ENCODE measurements at places on chromosomes 2 and 18.

- no peak for DNase-seq
Measured at GRCh38 chr18:54284981-54285785, 15.9 kb downstream of the POLI start.

DNA sequence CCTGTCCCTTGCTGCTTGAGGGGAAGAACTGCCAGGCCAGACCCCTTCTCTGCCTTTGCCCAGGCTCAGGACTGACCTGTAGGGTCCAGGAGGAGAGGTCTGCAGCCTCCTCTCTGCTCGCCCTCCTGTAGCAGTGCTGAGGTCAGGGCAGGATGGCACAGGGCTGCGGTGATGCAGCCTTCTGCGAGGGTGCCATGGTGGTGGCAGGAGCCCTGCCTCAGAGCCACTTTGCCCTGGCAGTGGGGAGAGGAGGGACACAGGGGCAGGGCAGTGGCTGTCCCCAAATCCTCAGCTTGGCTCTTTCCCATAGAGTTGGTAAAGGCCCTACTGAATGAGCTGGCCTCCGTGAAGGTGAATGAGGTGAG, 884 bp downstream of the PROM2 start:
- no peak for DNase-seq

- no peak for DNase-seq
Measured at GRCh38 chr2:113081488-113082210, 13.9 kb downstream of the IL1F10 start.

DNA sequence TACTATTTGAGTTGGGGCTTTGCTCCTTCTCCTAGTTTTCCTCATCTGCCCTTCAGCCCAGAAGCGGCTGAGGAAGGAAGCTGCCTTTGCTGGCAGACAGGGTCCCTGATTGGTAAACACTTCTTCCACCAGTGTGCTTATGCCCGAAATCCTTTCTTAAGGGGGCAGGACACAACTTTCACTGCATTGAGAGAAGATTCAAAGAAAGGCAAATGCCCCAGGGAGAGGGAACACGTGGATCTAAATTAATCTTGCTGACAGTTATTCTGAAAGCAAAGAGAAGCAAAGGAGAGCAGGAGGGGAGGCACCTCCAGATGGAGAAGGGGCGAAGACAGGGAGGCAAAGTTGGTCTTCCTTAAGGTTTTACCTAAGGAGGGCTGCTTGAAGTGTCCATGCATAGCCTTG, 92.1 kb upstream of the EFEMP1 start:
- no peak for DNase-seq

DNA sequence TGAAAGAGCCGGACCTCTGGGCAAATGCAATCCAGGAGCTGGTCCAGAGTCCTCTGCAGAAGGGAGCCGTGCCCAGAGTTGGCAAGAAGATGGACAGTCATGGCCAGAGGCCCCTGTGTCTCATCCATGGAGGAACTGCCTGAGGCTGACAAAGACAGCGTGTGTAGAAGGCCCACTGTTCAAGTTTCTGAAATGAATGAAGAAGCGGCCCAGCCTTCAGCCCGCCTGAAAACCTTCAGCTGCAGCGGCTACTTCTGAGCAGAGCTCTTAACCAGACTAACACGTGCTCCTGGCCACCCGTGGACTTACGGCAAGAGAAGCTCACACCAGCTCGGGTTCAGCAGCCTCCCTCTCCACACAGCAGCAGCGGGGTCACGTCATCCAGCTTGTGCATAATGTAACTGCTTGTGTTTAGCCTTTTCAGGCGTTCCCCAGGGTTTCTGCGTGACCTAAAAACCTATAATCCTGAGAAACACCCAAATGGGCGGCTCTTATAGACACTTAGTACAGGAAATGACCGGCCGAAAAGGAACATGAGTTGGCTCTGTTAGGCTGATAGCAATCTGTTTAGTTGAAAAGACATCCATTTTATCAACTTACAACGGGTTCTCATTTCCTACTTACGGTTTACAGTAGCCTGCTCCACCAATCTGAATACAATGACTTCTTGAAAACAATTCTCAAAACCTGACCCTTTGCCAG, at the start of gene FAM124B:
TSS of gene FAM124B (minus strand) at position 467 of the 702 bp plus-strand sequence. CDS start at position 128, 339 bp downstream.
- DNase-seq: no peak

DNA sequence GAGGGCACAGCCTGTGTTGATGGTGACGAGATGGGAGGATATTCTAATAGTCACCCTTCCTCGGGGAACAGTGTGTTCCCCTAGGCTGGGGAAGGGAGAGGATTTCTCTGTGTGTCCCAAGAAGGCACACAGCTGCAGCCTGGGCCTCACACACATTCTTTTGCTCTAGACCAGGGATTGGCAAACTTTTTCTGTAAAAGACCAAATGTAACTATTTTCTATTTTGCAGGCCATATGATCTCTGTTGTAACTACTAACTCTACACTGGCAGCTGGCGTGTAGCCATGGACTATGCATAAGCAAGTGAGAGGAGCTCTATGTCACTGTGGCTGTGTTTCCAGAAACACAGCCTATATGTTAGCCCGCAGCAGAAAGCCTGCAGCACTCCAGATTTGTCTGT, 65.8 kb downstream of the ARHGAP28 start:
- DNase-seq: no peak

GRCh38 chr2:9673914-9674481, 43.2 kb upstream of the YWHAQ start:
- no peak for DNase-seq

DNA sequence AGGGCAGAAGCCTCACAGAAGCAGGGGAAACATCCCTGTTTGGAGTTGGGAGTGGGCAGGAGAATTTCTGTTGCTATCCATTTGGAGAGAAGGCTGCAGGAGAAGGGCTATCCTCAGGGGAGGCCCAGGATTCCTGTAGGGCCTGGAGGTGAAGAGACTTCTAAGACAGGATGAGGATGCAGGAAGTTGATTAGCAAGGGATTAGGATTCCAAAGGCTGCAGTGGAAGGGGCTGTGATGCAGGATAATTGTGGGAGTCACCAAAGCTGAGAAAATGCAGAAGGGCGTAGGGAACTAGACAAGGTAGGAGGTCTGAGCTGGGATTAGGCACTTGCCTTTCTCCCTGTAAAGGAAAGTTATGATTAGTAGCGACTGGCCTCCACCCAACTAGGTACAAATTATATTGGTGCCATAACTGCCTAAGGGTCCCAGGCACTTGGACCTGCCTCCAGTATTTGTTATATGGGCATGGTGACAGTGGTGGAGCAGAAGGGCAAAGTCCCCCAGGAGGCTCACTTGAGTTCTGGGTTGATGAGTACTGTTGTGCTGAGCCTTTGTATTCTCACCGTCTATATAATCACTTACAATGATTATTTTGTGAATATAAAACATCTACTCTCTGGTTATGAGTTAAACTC, 96.4 kb upstream of the MSTN start:
- DNase-seq: no peak

- DNase-seq: no peak
Measured at GRCh38 chr18:10401521-10401920, 52.9 kb upstream of the APCDD1 start.

DNA sequence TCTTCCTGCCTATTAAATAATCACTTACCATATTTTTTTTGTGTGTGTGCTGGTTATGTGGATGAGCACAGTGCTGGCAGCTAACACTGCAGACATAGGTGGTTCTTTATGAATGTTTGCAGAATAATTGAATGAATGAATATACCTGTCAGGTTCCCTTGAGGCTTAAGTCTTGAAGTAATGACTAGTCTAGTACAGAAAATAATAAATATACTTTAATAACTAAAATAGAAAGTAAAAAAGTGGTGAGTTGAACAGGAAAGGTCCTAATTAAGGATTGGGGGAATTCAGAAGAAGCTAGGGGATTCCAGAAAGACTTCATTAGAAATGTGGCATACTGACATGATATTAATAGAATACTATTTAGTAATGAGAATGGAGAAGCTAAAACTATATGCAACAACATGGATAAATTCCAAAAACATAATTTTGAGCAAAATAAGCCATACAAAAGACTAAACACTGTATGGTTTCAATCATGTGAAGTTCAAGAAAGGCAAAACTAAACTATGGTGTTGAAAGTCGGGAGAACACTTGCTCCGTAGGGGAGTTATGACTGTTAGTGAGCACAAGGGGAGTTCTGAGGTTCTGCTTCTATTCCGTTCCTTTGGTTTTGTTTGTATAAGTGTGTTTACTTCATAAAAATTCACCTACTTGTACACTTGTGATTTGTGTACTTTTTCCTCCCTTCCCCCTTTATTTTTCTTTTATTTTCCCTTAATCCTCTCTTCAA, 464.6 kb downstream of the MTX2 start:
- DNase-seq: no peak

GRCh38 chr18:45880876-45881558, 55.5 kb downstream of the SIGLEC15 start:
- no peak for DNase-seq

- peak; percentile 73 for DNase-seq
Measured at GRCh38 chr2:218962859-218963492, 3.5 kb downstream of the CDK5R2 start.

DNA sequence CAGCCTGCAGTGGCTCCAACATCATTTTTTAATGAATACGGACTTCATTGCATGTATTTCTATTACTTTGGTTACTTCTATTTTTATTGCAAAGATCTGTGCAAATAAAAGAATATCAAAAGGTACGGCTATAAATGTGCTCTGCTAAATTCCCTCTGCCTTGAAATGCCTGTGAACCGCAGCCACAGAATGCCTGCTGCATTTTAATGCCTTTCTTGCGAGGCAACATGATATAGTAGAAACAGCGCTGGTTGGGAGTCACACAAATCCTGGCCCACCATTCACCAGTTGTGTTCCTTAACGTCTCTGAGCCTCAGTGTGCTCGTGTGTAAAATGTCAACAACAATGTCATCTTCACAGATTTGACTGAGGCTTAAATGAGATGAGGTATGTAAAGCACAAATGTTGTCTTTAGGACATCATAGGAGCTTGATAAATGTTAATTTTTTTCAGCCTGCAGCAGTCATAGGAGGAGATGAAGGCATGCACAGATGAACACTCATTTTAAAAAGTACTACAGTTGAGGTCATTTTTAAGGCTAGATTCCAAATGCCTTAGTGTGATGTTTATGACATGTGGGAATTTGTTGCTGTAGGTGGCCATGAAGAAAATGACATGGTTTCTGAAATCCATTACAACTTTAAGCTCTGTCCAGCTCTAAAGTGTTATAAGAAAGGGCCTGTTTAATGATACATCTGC, 187.6 kb upstream of the NRP2 start:
- DNase-seq: no peak

DNA sequence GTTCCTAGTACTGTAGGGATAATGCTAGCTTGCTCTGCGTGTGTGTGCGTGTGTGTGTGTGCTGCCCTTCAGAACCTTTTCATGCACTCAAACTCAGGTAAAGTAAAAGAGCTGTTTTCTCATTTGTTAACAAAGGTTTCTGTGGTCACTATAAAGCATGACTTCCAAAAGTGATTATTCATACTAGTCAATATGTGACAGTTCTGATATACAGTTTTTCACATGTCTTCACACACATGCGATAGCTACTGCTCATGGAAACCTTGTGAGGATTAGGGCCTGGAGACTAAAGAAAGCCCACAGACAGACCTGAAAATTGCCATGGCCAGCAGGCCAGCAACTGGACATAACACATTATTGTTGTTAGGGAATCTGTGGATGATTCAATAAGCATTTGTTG, 56.9 kb upstream of the NEMP2 start:
- no peak for DNase-seq

- no peak for DNase-seq
Measured at GRCh38 chr2:167582619-167583018, 664.8 kb downstream of the STK39 start.

DNA sequence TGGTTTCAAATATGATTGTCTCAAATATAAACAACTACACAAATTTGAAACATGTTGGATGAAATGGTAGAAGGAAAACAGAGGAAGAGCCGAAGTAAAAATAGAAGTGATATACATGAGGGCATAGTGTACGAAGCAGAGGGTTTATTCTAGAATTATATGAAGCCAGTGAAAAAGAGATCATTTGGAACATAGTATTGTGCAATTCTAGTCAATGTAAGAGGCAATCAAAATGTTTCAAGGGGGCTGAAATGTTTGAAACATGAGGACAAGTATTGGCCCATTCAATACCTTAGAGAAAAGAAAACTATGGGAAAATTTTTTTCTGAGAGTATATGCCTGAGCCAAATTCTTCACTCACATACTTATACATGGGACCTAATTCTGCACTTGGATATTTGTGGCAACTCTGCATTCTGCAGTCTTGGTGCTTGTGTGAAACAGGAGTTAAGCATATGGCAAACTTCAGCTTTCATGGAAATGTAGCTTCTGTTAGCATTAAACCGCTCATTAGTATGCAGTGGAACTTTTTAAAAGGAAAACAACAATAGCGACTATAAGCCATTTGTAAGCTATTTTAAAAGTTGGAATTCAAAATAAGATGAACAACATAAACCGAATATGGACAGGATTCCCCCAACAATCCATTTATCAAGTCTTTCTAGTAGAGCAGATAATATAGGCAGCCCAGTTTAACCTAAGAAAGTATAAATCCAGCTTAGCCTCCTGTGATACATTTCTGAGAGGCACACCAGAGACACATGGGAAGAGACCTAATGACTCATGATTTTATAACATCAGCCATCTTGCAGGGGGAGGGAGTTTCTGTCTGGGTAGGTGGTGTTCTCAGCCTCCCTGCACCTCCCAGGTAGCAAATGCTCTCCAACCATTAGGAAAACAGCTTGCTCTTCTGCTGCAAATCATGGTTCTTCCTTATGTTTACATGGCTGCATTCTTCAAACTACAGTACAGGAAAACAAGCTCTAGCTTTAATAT, 197.8 kb downstream of the PAX3 start:
- DNase-seq: no peak

GRCh38 chr2:111219285-111219684, 98.6 kb downstream of the BCL2L11 start:
- no peak for DNase-seq

- no peak for DNase-seq
Measured at GRCh38 chr18:37403100-37403781, 162.4 kb downstream of the CELF4 start.

- DNase-seq: no peak
Measured at GRCh38 chr2:241777170-241777685, 606 bp downstream of the GAL3ST2 start.

DNA sequence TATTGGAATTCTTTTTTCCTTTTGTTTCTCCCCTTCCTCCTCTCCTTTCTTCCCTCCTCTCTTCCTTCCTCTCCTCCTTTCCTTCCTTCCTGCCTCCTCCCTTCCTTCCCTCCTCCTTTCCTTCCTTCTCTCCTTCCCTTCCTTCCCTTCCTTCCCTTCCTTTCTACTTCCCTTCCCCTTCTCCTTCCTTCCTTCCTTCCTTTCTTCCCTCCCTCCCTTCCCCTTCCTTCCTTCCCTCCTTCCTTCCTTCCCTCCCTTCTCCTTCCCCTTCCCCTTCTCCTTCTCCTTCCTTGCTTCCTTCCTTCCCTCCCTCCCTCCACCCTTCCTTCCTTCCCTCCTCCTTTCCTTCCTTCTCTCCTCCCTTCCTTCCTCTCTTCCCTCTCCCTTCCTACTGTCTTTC, 431.0 kb upstream of the MEIS1 start:
- no peak for DNase-seq
